NCI-H2029 treated with DMSO at 0.1 percent for 48 hours (cell line): ENCODE measurements at places on chromosomes 12 and 14.

DNA sequence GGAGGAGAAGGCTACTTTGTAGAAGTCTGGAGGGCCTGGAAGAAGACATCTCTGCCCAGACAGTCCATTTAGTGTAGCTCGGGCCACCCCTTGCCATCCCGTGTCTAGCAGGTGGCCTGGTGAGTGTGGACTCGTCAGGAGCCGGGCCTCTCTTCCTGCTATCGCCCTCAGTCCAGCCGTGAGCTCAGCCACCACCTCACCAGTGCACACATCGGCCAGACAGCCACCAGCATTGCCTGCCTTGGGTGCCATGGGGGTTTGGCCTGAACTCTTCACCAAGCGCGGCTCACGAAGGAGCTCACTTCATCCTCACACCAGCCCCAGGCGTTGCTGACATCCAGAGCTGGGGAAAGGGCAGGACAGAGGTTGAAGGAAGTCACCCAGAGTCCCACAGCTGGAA lies 19.6 kb upstream of the TRAF3 start:
- no peak for DNase-seq

- no peak for DNase-seq
Measured at GRCh38 chr14:106459971-106460730, 933.8 kb downstream of the TMEM121 start.

GRCh38 chr14:54975856-54976255 lies 51.0 kb downstream of the WDHD1 start:
- DNase-seq: no peak

DNA sequence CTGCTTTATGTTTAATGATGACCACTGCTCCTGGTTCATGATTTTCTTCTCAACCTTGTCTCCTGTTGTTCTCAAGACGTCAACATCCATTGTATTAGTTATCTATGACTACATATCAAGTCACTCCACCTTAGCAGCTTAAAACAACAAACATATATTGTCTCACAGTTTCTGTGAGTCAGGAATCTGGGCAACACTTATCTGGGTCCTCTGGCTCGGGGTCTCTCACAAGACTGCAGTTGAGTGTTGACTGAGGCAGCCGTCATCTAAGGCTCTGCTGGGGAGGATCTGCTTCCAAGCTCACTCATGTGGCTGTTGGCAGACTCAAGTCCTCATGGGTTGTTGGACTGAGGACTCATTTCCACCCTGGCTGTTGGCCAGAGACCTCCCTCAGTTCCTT lies 27.3 kb upstream of the FRS2 start:
- no peak for DNase-seq

- no peak for DNase-seq
Measured at GRCh38 chr14:49918706-49919105, 25.8 kb downstream of the ARF6 start.
